ENCODE measurements at places on chromosomes 16 and 17.
A peak's percentile ranks its signal among the peaks of the same experiment; 100 is the strongest.

DNA sequence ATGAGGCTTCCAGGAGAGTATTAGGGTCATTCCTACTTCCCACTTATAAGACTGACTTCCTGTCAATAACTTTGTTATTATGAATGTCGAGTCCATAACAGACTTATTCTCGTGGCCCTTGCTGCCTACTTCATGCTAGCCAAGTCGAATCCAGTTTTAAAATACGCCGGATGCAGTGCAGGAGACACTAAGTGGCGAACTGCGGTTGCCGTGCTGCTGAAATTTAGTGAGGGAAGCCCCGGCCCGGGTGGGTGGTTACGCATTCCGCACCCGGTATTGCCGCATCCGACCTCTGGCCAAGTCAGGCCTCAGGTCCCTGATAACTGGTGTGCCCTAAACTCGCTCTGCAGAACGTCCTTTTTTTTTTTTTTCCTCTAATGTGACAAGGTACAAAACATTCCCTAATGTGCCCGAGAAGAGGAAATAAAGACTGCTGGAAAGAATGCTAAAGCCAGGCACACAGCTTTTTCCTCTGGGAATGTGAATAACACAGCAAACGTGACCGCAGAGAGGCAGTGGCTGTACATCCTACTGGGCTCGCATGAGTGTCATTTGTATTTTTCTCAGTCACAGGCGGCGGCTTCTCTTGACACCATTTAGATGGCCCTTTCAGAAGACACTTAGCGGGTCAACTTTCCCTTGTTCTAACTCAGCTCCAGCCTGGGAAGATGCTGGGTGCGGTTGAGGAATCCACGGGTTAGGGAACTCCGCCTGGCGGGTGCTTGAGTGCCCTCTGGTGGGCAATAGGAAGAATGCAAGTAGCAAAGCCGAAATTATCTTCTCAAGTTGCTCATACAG, 7.1 kb upstream of the AKTIP start:
- peak; percentile 61 for DNase-seq
- peaks cover 2% of the 10 kb centered on the region for H3K27me3 ChIP-seq
- peaks cover 65% of the 10 kb centered on the region for H3K4me1 ChIP-seq
- peak overlapping the region; percentile 25 for H3K4me3 ChIP-seq
- no peak overlapping the region for H3K27ac ChIP-seq

DNA sequence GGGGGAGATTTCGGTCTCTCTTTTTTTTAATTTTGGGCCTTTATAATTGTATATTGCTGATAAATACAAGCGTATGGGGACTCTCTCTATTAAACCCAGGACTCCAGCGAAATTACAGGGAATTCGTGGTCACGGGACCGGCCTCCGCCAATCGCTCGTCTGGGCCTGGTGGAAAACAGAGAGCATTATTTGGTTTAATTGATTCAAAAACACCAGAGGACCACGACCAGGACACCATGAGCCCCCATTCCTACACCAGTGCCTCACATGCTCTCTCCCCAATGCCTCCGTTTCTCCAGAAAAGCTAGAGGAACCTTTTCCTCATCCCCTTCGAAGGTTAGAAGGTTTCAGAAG, at the start of gene HOXB2:
Gene HOXB2 (minus strand): TSS at position 88 of the 354 bp plus-strand sequence. CDS start 198 bp downstream, outside the sequence.
- H3K4me3 ChIP-seq, result peak within 1 kb of the TSS; percentile 90
- H3K27me3 ChIP-seq, result peaks cover 2% of the 10 kb centered on the region
- H3K4me1 ChIP-seq, result peaks cover 66% of the 10 kb centered on the region
- H3K36me3 ChIP-seq, result peaks cover 19% of the 10 kb centered on the region

- H3K4me3 ChIP-seq, result peak overlapping the region; percentile 30
- DNase-seq, result peak; percentile 49
- peaks cover 15% of the 10 kb centered on the region for H3K4me1 ChIP-seq
- no peaks in the 10 kb centered on the region for H3K36me3 ChIP-seq
These were observed 21.5 kb downstream of the RPH3AL start for GRCh38 chr17:330993-331701.

- peak overlapping the region; percentile 47 for H3K27ac ChIP-seq
- no peak for DNase-seq
- H3K27me3 ChIP-seq, result no peaks in the 10 kb centered on the region
- H3K4me3 ChIP-seq, result no peak overlapping the region
- peaks cover 10% of the 10 kb centered on the region for H3K36me3 ChIP-seq
These were observed 2.6 kb upstream of the TMEM88 start for GRCh38 chr17:7852262-7852670.

DNA sequence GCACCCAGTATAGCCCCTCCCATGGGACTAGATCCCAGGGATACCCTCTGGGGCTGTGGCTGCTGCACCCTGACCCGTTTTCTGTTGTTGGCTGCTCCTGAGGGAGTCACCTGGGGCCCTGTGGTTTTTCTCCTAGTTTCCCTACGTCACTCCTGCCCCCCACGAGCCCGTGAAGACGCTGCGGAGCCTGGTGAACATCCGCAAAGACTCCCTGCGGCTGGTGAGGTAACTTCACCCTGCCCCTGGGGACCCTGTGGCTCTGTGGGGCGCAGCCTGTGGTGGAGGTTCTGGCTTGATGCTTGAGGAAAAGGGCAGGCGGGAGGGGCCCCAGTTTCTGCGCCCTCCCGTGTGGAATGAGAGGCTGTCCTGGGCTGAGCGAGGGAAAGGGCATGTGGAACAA, 27.2 kb downstream of the MGRN1 start:
- no peaks in the 10 kb centered on the region for H3K27me3 ChIP-seq
- H3K27ac ChIP-seq, result no peak overlapping the region
- no peak overlapping the region for H3K4me3 ChIP-seq
- no peak for DNase-seq
- H3K36me3 ChIP-seq, result peaks cover 40% of the 10 kb centered on the region

- no peak for DNase-seq
- no peaks in the 10 kb centered on the region for H3K4me1 ChIP-seq
- H3K4me3 ChIP-seq, result no peak overlapping the region
These were observed 6.5 kb downstream of the SLC38A8 start for GRCh38 chr16:84036131-84036530.

- H3K4me3 ChIP-seq, result no peak overlapping the region
- H3K27me3 ChIP-seq, result peaks cover 9% of the 10 kb centered on the region
- H3K27ac ChIP-seq, result no peak overlapping the region
- no peak for DNase-seq
- H3K4me1 ChIP-seq, result peaks cover 2% of the 10 kb centered on the region
These were observed 17.1 kb upstream of the ATP6V0A1 start for GRCh38 chr17:42441371-42442195.

- H3K4me3 ChIP-seq, result no peak overlapping the region
- H3K4me1 ChIP-seq, result no peaks in the 10 kb centered on the region
- H3K36me3 ChIP-seq, result no peaks in the 10 kb centered on the region
- no peak for DNase-seq
These were observed 102.1 kb downstream of the PLCG2 start for GRCh38 chr16:81881228-81881627.

GRCh38 chr17:37177254-37177870, 198.4 kb upstream of the C17orf78 start:
- peaks cover 32% of the 10 kb centered on the region for H3K36me3 ChIP-seq
- H3K27ac ChIP-seq, result no peak overlapping the region
- no peak overlapping the region for H3K4me3 ChIP-seq

- H3K4me3 ChIP-seq, result peak overlapping the region; percentile 52
- DNase-seq, result no peak
- peak overlapping the region; percentile 3 for H3K27ac ChIP-seq
- peaks cover 5% of the 10 kb centered on the region for H3K4me1 ChIP-seq
These were observed 1.2 kb upstream of the CBLN1 start for GRCh38 chr16:49282690-49283375.

DNA sequence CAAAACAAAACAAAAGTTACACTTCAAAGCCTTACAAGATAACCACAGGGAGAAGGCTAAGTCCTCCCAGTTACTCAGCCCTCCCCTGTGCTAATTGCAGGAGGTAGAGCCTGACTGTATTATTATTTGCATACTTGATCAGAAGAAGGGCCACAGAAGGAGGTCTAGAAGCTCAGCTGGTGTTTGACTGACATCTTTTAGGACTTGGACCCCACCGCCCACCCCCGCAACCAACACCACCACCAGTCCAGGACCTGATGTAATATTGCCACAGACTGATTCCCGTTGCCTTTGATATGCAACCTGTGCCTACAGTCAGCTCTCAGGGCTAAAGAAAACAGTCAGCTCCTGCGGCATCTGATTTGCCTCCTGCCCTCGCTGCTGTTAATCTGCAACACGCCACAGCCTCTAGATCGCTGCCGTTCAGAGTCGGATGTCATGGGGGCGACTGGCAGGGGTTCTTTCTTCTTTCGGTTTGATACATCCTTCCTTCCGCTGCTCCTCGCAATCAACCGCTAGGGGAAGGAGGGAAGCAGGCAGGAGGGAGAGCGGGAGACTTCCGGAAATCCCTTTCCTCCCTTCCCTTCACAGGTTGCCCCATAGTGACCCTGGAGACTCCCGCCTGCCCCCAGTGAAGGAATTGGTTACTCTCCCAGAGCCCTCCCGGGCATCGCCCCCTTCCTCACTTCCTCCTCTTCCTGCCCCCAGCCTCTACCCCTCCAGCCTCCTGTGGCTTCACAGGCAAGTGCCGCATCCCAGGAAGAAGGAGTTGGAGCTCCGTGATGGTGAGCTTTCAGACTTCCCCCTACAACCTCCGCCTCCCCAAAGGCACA, 90.5 kb upstream of the SOX9 start:
- H3K36me3 ChIP-seq, result no peaks in the 10 kb centered on the region
- DNase-seq, result peak; percentile 44

- peaks cover 54% of the 10 kb centered on the region for H3K36me3 ChIP-seq
- peak overlapping the region; percentile 99 for H3K4me3 ChIP-seq
- H3K4me1 ChIP-seq, result peaks cover 32% of the 10 kb centered on the region
- peak; percentile 83 for DNase-seq
- peak overlapping the region; percentile 96 for H3K27ac ChIP-seq
- no peaks in the 10 kb centered on the region for H3K27me3 ChIP-seq
These were observed 655 bp downstream of the HIRIP3 start for GRCh38 chr16:29994600-29995323.

DNA sequence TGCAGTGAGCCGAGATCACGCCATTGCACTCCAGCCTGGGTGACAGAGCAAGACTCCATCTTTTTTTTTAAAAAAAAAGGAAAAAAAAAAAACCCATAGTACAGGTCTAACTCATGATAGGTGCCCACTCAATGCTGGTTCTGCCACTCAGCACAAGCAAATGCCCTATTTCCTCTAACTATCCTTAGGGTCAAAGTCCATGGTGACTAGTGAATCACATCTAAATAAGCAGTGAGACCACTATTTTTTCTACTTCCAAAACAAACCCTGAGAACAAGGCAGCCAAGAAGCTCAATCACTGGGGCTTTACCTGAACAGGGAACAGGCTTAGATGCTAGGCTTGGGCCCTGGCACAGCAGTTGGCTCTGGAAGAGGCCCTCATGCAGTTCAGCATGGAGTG, 3.4 kb downstream of the BLTP2 start:
- no peak overlapping the region for H3K27ac ChIP-seq
- peaks cover 34% of the 10 kb centered on the region for H3K4me1 ChIP-seq
- H3K4me3 ChIP-seq, result no peak overlapping the region
- H3K36me3 ChIP-seq, result peaks cover 67% of the 10 kb centered on the region
- H3K27me3 ChIP-seq, result no peaks in the 10 kb centered on the region

DNA sequence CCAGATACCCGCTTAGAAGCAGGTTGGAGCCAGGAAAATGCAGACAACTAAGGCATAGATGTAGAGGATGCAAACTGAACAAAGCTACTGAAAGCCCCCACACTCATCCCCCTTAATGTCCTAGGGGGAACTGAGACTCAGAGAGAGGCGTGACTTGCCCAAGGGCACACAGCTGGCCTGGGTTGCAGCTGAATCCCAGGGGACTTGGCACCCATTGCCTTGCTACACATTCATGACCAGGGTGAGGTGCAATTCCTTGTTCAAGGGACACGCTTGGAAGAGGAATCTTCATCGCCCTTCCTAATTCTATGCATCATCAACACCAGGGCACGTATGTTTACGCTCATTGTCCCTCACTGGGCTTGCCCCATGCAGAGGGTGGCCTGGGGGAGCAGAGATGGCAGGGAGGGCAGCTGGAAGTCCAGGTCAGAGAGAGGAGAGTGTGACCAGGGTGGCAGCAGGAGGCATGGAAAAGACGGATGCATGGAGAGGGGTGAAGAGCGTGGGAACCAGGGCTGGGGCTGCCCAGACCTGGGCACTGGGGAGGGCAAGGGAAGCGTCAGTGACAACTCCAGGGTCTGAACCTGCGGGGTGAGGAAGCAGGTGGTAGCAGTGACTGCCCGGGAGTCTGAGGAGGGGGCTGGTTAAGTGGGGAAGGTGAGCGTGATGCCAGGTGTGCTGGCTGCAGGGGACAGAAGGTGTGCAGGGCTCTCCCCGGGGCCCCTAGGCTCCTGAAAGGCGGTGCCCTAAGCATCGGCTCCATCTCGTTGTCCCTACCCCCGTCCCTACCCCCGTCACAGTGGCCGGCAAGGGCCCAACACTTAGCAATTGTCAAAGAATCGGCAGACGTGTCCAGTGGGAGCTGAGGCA, 267.1 kb upstream of the TNRC6C start:
- no peak for DNase-seq
- H3K4me3 ChIP-seq, result no peak overlapping the region
- H3K4me1 ChIP-seq, result peaks cover 31% of the 10 kb centered on the region
- H3K27me3 ChIP-seq, result peaks cover 7% of the 10 kb centered on the region
- H3K27ac ChIP-seq, result no peak overlapping the region

DNA sequence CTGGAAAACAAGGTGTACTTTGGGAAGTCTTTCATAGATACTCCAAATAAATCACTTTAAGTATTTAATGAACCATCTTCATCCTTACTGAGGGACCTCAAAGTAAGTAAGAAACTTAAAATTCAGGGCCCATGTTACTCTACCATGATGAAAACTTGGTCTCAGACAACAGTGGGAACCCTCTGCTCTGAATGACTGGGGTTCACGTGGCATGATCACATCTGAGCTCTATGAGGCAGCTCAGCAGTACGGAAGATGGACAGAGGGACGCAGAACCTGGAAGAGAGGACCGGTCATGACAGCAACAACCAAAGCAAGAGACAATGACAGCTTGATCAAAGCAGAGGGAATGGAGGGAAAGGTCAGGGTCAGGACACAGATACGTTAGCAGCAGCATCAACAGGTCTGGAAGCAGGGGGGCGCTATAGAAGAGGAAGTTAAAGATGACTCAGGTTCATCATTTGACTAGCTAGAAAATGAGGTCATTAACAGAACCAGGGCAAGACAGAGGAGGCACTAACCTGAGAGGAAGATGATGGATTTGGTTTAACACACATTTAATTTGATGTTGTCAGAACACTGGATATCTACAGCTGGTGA, 9.5 kb downstream of the XPO6 start:
- H3K4me3 ChIP-seq, result no peak overlapping the region
- H3K36me3 ChIP-seq, result peaks cover 32% of the 10 kb centered on the region
- H3K27me3 ChIP-seq, result no peaks in the 10 kb centered on the region
- peak; percentile 42 for DNase-seq
- peak overlapping the region; percentile 56 for H3K27ac ChIP-seq
- peaks cover 29% of the 10 kb centered on the region for H3K4me1 ChIP-seq

- peaks cover 6% of the 10 kb centered on the region for H3K27me3 ChIP-seq
- H3K4me1 ChIP-seq, result peaks cover 6% of the 10 kb centered on the region
- H3K27ac ChIP-seq, result no peak overlapping the region
These were observed 25.3 kb downstream of the TRPV3 start for GRCh38 chr17:3532106-3532858.

Measured in activated CD8-positive, alpha-beta T cell treated with anti-CD3 and anti-CD28 coated beads, Interleukin-2, amount 10 ng/mL, durations not matched to agents 7 days and 5 days (primary cell).